ENCODE measurements at places on chromosomes 2 and 18.
A peak's percentile ranks its signal among the peaks of the same experiment; 100 is the strongest.

DNA sequence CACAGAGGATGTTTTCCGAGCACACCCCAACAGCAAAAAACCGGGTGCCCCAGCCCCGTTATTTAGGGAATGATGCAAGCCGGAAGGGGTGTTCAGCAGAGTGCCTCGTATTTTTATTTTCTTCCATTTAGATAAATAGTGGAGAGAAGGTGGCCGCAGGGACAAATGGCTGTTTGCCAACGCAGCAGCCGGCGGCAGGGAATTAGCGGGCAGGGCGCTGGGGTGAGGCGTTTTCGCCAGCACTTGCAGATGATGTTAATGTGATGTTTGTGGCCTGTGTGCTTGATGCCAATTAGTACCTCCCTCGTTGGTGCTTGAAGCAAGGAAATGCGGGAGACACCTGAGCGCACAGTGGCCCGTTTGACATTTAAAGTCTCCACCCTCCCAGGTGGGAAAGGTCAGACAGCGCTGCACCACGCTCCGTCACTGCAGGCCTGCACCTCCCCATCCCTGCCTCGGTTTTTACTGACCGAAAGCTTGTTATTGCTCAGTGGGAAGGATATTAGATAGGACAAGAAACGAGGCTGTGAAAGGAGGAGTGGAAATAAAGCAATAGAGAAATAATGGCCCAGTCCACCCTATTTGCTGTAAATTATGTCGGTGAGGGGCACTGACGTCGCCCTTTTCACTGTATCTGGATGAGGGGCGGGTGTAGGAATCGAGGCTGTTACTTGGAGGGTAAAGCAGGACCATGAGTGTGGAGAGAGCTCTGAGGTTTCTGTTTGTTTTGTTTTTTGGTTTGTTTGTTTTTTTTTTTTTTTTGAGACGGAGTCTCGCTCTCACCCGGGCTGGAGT lies 39.1 kb downstream of the NFATC1 start:
- H3K27me3 ChIP-seq = no peaks in the 10 kb centered on the region
- H3K36me3 ChIP-seq = no peaks in the 10 kb centered on the region
- no peak for ATAC-seq
- no peaks in the 10 kb centered on the region for H3K4me1 ChIP-seq

GRCh38 chr2:133422931-133423351 lies 145.3 kb downstream of the NCKAP5 start:
- H3K27ac ChIP-seq = no peak overlapping the region
- H3K4me1 ChIP-seq = no peaks in the 10 kb centered on the region
- H3K36me3 ChIP-seq = no peaks in the 10 kb centered on the region
- H3K27me3 ChIP-seq = no peaks in the 10 kb centered on the region

DNA sequence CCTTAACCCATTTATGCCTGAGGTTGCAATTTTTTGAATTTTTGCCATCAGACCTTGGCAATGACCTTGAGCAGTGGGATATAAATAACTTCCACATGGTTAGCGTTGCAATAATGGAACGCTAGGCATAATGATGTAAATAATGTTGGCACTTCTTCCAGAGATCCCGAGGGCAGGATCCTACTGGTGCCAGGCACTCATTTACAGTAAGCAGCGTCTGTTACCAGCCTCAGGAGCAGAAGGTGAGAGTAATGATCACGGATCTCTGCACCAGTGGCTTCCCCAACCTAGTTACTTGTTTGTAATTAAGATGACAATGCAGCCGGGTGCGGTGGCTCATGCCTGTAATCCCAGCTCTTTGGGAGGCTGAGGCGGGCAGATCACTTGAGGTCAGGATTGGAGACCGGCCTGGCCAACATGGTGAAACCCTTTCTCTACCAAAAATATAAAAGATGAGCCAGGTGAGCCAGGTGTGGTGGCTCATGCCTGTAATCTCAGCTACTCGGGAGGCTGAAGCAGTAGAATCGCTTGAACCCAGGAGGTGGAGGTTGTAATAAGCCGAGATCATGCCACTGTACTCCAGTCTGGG lies 41.9 kb downstream of the CPO start:
- H3K4me1 ChIP-seq = no peaks in the 10 kb centered on the region
- ATAC-seq = no peak
- no peaks in the 10 kb centered on the region for H3K27me3 ChIP-seq

GRCh38 chr2:163081754-163082153 lies 243.2 kb upstream of the KCNH7 start:
- no peaks in the 10 kb centered on the region for H3K4me1 ChIP-seq
- no peak for ATAC-seq
- no peaks in the 10 kb centered on the region for H3K27me3 ChIP-seq
- H3K27ac ChIP-seq = no peak overlapping the region

DNA sequence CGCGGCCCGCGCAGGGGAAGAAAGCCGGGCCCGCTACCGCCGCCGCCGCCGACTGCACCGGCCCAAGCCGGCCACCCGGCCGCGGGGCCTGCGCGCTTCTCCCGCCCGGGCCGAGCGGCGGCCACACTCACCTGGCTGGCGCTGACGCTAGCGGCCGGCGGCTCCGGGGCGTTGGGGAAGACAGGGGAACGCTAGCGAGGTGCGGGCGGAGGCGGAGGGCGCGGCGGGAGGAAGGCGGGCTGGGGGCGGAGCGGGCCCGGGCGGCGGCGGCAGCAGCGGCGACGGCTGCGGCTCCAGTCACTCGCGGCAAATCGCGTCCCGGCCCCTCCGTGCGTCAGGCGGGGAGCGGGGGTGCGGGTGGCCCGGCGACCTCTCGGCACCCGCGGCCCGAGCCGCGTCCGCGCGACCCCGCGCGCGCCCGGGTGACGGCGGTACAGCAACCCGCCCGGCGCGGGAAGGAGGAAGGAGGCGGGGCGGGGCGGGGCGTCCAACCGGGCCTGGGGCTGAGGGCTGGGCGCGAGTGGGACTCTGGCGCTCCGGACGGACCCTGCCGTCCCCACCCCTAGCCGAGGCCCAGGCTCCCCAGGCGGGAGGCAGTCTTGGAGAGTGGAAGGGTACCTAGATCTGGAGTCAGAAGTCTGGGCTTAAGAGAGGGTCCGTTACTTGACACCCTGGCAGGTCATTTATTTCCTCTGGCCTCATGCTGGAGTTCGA lies at the start of gene SESTD1:
TSS of gene SESTD1 (minus strand) at position 465 of the 714 bp plus-strand sequence. CDS start 72,991 bp downstream, outside the sequence.
- H3K4me1 ChIP-seq = peaks cover 46% of the 10 kb centered on the region
- peak within 1 kb of the TSS; percentile 65 for H3K4me3 ChIP-seq
- H3K27me3 ChIP-seq = no peaks in the 10 kb centered on the region
- peak within 1 kb of the TSS; percentile 82 for H3K27ac ChIP-seq

- peaks cover 44% of the 10 kb centered on the region for H3K36me3 ChIP-seq
- H3K4me3 ChIP-seq = no peak overlapping the region
- peaks cover 44% of the 10 kb centered on the region for H3K4me1 ChIP-seq
- peak overlapping the region; percentile 29 for H3K27ac ChIP-seq
Measured at GRCh38 chr18:48800876-48801727, 149.7 kb downstream of the SMAD7 start.

DNA sequence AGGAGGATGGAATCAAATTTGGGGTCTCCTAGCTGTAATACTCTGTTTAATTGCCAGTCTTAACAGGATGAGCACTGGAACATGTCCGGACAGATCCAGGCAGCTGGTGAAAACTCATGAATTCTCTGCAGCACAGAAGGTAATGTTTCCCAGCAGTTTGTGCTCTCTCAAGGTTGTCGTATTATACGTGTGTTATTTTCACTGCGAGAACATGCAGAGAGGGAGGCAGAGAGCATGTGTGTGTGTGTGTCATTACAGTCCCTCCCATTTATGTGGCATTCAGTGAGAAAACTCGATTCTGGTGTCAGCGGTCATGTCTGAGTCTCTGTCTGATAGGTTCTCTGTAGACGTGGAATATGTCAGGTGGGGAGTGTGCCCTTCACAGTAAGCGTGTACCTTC lies 150.2 kb upstream of the POU3F3 start:
- no peak overlapping the region for H3K27ac ChIP-seq
- H3K4me1 ChIP-seq = no peaks in the 10 kb centered on the region
- no peak overlapping the region for H3K4me3 ChIP-seq
- ATAC-seq = no peak

GRCh38 chr2:69972822-69973221 lies 11.4 kb upstream of the ASPRV1 start:
- H3K4me3 ChIP-seq = no peak overlapping the region
- H3K27me3 ChIP-seq = no peaks in the 10 kb centered on the region
- H3K27ac ChIP-seq = no peak overlapping the region
- H3K36me3 ChIP-seq = no peaks in the 10 kb centered on the region
